ENCODE measurements at places on chromosomes 3 and 15. TPM values are rescaled to one million over a fixed set of nuclear protein-coding genes. Genes with fewer than 3 reads are reported as not detected.

DNA sequence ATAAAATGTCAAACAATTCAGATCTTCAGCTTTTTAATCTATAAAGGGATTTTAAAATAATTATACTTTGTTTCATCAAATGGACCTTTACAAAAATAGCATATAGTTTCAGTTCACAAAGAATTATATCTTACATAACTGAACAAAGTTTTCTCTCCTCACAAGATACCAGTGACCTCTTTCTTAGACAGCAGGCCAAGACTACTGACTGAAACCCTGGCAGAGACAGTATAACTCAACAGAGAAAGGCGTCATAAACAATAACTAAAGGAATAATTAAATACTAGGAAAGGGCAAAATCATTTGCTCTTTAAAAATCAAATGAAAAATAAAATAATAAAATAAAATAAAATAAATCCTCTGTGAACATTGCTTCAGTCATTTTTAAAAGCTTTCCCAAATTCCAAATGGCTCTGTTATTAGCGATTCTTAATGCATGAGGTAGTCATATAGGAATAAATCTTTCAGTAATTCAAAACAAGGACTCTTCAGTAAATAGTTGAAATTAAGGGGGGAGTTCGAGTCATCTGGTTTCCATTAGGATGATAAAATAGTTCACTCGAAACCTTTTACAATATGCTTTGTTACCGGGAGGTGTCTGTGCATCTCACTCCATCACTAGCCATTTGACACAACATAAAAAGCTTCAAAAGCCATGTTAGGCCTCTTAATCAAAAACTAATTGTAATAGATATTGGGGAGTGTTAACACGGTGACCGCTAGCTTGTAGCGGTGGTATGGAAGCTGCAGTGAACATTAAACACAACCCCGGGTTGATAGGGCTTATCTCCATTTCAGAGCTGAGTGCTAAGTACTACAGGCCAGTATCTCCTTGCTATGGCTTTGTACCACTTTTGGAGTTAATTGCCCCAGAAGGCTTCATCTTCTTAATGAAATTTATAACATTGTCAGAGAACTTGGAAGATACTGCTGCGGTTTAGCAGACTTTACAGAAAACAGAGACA, 142.9 kb upstream of the NR2F2 start:
- DNase-seq, result no peak

DNA sequence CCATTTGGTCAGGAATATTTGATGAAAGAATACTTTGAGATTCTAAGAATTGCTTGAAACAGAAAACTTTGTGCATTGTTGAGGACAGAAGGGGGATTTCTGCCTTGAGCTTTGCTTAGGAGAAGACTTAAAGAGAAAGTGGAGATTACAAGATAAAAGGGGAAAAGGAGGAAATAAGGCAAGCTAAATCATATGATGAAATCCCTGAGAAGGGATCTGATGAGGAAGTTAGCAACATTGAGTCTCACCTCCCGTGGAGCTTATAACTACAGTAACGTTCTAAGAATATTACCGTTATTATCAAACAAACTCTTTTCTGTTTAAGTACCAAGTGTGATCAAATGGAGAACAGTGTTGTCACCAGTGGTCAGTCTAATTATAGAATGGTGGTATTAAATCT, 414.7 kb upstream of the NAALADL2 start:
- no peak for DNase-seq

DNA sequence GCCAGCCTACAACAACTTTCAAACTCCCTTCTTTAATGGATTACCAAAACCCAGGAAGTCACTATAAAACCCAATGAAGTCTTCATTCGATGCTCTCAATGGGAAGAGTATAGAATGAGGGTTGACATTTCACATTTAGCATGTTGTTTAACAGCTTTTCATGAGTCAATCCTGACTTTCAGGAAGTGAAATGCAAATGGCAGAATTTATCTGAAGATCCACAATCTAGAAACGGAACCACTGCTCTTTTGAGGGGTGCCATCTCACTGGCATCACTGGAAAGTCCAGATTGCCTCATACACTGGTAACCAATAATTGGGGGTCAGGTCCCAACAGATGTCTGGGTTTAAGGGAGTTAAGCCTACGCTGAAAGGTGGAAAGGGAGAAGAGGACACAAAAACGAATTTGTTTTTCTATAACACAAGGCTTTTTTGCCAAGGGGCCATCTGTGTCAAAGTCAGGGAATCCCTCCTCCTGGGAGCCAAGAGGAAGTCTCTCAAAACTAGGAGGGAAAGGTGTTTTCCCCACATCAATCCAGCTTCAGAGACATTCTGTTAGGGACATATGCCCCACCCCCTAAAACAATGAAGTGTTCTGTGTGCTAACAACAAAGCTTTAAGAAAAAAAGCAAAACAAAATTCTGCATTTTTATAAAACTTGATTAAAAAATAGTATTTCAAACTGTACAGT, 12.0 kb upstream of the ATP1B3 start:
- no peak for DNase-seq

- DNase-seq, result no peak
These were observed 195.6 kb downstream of the RPLP1 start for GRCh38 chr15:69648212-69648611.

DNA sequence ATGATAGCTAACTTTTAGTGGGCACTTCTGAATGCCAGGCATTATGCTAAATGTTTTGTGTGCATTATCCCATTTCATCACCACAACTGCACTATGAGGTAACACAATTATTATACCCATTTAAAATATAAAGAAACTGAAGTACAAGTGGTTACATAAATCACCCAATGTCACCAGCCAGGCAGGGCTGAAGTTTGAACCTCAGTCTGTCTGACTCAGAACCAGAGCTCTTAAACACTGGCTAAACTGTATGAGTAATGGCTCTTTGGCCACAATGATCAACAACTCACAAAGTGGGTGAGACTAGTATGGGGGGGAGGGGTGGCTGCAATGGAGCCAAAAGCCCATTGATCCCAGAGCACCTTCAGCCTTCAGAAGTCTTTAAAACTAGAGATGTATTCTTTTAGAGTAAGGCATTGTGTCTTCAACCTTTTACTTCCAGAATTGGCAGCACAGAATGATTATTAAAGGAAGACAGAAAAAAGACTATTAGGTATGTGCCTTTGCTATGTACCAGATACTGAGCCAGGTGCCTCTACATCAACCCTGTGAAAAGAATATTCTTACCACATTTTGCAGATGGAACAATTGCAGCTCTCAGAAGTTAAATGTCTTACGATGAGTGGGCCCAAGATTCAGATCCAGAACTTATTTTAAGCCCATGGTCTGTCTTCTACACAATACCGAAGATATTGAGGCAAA, 166.9 kb downstream of the UACA start:
- no peak for DNase-seq

HLTF gene
- 81.1 TPM for total RNA-seq

SEMA3G gene
- 0.98 TPM for total RNA-seq

ABHD6 gene
- total RNA-seq, result 17.2 TPM
